COLO829 (cell line): ENCODE measurements at places on chromosomes 4 and X.
A peak's percentile ranks its signal among the peaks of the same experiment; 100 is the strongest.

GRCh38 chr4:7416745-7417432, 17.8 kb downstream of the PSAPL1 start:
- no peak for DNase-seq

DNA sequence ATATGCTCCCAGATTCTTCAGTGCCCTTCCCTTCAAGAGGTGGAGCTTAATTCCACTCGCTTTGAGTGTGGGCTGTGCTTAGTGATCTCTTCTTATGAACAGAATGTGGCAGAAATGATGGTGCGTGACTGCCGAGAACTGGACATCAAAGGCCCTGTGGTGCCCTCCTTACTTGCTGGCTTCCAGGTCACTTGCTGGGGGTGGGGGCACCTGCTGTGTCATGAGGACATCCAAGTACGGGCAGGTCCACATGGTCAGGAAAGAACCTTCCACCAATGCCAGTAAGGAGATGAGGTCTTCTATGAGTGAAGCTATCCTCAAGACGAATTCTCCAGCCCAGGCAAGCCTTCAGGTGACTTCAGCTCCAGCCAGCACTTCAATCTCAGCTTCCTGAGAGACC, 95.8 kb downstream of the FAM53A start:
- DNase-seq, result no peak

GRCh38 chrX:154082396-154083125, 15.0 kb downstream of the MECP2 start:
- DNase-seq, result no peak

DNA sequence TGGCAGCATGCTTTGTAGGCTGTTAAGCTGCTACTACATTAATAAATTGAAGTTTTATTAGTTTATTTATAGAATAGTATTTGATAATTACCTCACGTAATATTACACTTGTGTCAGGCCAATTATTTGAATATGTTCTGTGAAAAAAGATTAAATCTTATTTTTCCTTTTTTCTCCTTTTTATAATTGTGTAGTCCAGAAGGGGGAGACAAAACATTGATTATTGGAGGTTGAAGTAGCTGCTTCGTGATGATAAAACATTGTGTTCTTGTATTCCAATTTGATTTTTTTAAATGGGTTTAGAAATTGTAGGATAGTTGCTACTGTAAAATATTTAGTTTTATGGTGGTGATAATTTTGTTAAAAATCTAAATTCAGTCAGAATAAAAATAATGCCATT, 85.7 kb downstream of the DIAPH2 start:
- peak; percentile 2 for DNase-seq

DNA sequence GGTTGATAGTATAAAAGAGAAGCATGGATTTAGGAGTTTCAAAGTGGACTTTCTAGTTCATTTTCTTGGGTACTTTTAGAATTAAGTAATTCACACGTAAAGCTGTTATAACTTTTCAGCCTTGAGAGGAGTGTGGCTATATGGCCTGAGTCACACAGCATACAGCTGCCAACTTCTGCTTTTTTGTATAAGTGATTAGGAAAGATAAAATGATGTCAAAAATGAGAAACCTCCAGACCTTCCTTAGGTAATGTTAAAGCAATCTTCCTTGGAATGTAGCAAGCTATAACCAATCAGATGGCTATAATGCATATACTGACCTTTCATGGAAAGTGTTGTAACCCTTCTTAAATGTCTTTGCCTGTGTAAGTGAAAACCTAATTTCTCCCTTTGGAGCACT, 39.2 kb downstream of the RAB40AL start:
- DNase-seq, result no peak

GRCh38 chrX:154540897-154541535, 5.6 kb downstream of the G6PD start:
- no peak for DNase-seq

DNA sequence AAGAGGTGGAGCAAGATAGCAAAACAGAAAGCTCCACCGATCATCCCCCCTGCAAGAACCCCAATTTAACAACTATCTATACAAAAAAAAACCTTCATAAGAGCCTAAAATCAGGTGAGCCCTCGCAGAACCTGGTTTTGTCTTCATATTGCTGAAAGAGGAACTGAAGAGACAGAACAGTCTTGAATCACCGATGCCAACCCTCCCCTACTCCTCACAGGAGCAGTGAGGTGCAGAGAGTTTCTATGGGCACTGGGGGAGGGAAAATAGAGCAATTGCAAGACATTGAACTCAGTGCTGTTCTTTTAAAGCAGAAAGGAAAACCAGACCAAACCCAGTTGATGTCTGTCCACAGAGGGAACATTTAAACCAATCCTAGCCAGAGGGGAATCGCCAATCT, 1370.3 kb downstream of the FAM133A start:
- DNase-seq, result no peak

- no peak for DNase-seq
Observed at GRCh38 chrX:40855411-40855810, 120.1 kb upstream of the MED14 start.

GRCh38 chrX:86263526-86263925, 115.3 kb downstream of the DACH2 start:
- DNase-seq, result no peak
